Naive B cell (primary cell): ENCODE measurements at places on chromosomes 3 and 15.
A peak's percentile ranks its signal among the peaks of the same experiment; 100 is the strongest.

DNA sequence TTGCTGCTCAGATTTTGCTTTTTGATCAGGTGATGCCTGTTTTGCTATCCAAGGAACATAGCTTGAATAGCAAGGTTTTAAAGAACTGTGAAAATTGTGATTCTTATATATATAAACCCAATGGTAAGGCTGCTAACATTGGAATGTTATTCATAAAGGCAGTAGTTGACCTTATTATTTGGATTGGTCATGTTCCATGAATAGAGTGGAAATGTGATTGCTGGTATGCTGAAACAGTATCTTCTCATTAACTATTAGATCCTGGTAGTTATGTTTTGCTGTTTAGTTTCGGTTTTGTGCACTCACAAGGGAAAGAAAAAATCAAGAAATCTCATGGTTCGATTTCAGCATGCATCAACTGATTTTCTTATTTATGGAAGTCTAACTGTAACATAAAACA, 78.7 kb upstream of the NPHP3 start:
- no peak for DNase-seq

- DNase-seq: no peak
Measured at GRCh38 chr3:49930922-49931321, 1.3 kb upstream of the MON1A start.

- DNase-seq: no peak
Measured at GRCh38 chr15:39788108-39788507, 5.5 kb upstream of the FSIP1 start.

- DNase-seq: no peak
Measured at GRCh38 chr3:176430244-176431037, 766.8 kb downstream of the TBL1XR1 start.

- DNase-seq: no peak
Measured at GRCh38 chr3:42557854-42558253, 23.9 kb downstream of the SEC22C start.

GRCh38 chr3:196555295-196555694, 13.1 kb downstream of the WDR53 start:
- DNase-seq: no peak

DNA sequence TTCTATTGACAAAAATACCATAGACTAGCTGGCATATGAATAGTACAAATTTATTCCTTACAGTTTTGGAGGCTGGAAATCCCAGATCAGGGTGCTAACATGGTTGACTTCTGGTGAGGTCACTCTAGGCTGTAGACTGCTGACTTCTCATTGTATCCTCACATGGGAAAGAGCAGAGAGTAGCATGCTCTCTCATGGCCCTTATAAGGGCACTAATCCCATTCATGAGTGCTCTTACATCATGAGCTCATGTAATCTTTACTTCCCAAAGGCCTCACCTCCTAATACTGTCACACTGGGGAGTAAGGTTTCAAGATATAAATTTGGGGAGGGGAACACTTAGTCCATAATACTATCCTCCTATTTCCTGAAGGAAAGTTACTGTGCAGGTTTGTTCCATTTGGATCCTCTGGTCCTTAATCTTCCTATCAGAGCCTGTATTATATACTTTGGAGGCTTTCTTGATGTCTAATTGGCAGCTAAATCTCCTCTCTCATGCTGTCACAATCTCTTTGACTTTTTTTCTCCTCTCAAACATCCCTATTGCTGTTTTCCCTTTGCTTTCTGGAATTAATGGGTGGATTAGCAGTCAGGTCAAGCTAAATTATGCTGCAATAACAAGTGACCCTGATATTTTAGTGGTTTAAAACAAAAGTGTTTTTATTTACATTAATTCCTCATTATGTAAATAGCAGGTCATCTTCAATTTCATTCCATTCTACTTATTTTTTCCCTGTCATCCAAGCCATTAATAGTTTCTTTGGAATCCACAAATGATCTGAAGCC, 23.1 kb upstream of the LEKR1 start:
- no peak for DNase-seq

DNA sequence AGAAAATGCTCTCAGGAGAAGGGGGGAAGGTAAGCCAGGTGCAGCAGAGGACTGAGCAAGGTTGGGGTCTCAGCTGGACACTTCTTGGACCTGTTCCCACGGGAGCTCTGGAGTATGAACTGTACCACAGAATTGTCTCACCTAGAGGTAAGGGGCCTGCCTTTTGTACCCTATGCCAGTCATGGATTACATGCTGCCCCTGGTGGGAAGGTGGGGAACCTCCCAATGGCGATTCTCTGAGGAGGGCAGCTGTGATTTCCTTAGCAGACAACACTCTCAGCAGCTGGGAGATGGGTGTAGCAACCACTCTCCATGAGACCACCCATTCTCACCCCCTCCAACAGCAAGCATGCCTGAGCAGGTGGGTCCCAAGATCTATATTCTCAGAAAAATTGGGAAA, 329.4 kb upstream of the CTNNB1 start:
- DNase-seq: no peak

DNA sequence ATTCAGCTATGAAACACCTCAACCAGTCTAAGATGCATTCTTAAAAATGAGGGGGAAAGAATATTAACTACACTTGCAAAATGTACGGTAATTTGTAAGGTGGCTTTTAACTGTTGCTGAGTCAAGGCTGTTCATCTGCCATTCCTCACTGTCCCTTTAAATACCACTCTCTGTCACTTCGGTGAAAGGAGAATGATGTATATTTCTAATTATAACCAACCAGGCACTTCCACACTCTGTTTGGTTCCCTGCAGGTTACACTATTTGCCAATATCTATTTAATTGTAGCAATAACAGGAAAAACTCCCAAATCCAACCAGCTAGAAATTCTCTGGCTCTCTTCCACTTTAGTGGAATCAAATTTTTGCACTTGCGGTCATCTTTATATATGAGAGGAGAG, 70.5 kb upstream of the SLCO3A1 start:
- DNase-seq: no peak

DNA sequence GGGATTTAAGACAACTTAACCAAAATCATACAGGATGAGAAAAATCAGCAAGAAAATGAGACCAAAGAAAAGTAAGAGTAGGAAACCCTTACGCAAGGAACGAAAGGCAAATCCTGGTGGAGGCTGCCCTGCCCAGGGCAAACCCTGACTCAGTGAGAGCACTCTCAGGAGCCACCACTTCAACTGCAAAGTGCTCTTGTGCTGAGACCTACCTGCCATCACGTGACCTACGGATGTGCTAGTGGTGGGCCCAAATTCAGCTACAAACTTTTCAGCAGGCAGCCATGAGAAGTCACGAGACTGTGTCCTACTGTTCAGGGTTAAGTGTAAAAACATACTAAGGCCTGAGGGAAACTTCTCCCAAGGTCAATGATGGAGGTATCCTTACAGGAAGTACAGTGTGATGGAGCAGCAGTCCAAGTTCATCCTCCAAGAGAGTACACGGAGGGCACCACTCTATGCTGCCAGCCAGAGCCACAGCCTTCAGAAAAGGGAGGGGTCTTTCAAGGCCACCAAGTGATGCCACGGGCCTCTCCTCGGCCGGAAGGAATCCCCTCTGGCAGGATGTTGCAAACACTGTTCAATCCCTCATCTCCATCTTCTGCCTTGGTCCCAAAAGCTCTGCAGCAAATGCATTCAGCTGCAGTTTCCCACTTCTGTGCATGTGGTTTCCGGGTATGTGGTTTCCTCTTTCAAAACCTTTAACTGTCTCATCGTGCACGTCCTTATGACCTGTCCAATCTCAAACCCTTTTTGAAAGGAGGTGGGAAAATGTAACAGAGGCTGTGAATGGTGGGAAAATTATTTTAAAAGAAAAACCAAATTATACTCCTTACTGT, 9.5 kb downstream of the CHSY1 start:
- peak; percentile 72 for DNase-seq

- peak; percentile 57 for DNase-seq
Measured at GRCh38 chr3:184687363-184688015, 24.4 kb downstream of the MAGEF1 start.

DNA sequence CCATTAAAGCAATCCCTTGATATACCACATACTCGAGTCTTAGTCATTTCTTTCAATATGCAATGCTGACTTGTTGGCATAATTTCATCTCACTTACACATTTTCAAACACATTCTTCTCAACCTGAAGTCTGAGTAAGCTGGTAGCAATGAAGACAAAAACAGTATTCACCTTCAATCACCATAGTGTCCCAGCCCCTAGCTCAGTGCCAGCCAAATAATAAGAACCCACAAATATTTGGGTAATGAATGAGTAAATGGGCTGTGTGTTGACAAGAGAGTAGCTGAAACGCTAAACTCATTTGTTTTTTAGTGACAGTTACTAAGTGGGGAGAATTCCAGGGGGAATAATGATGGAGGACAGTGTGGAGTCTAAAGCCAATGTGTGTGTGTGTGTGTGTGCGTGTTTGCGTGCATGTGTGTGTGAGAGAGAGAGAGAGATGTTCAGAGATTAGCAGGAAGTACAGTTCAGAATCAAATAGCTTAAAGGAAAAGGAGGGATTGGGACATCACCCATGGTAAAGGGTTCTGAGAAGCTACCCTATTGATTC, 165.7 kb downstream of the GAP43 start:
- no peak for DNase-seq

DNA sequence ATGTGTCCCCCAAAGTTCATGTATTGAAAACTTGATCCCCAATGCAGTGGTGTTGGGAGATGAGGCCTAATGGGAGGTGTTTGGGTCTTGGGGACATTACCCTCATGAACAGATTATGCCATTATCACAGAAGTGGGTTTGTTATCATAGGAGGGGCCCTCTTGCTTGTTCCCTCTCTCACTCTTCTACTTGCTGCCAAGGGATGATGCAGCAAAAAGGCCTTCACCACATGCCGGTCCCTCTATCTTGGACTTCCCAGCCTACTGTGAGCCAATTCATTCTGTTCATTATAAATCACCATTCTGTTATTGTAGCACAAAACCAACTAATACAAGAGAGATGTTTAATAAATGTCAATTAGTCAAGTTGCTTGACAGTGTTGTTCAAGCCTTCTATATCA, 47.2 kb downstream of the FAM227B start:
- no peak for DNase-seq

- no peak for DNase-seq
Measured at GRCh38 chr3:153972862-153973261, 148.3 kb upstream of the ARHGEF26 start.

DNA sequence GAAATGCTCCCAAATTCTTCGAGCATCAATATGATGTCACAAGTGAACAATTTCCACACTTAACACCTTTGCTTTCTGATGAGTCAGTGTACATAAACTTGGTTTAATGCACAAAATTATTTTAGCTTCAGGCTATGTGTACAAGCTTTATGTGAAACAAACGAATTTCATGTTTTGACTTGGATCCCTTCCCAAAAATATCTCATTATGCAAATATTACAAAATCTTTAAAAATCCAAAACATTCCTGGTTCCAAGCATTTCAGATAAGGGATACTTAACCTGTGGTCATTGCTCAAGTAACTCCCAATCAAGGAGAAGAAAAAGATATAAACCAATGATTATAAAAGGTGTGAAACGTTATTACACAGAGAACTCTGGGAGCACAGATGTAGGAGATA, 25.2 kb downstream of the RAB5A start:
- no peak for DNase-seq

DNA sequence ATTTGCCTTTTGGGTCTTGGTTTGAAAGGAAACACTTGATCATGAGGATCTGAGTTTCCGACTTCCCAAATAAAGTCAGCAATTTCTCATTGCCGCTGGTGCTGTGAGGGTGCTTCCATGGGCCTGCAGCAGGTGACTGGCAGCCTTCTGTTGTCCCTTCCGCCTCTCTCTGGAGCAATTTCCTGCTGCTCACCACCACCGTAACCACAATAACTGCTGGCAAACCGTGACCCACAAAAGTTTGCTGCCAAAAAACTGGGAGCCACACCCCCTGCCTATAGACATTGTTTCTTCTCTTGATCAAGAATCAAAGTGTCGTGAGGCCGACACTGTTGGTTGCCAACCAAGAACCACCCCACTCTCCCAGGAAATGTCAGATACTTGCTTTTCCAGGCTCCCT, 164.0 kb downstream of the NR2F2 start:
- no peak for DNase-seq
